Urothelium cell line (cell line): ENCODE measurements at places on chromosomes 1 and 21.

GRCh38 chr1:95126846-95127245, 9.7 kb downstream of the TLCD4 start:
- no peak for DNase-seq

DNA sequence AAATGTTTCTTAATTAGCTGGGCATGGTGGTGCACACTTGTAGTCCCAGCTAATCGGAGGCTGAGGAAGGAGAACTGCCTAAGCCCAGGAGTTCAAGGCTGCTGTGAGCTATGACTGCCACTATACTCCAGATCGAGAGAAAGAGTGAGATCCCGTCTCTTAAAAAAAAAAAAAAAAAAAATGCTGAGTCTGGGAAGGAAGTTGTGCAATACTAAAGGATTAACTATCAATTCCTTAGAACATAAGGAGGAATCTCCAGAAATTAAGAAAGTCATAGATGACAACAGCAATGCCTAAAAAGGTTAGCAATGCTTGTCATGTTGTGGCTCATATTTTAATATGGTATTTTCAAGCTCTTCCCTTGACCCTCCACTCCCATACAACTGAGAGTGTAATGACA, 5.3 kb downstream of the LUZP1 start:
- no peak for DNase-seq

DNA sequence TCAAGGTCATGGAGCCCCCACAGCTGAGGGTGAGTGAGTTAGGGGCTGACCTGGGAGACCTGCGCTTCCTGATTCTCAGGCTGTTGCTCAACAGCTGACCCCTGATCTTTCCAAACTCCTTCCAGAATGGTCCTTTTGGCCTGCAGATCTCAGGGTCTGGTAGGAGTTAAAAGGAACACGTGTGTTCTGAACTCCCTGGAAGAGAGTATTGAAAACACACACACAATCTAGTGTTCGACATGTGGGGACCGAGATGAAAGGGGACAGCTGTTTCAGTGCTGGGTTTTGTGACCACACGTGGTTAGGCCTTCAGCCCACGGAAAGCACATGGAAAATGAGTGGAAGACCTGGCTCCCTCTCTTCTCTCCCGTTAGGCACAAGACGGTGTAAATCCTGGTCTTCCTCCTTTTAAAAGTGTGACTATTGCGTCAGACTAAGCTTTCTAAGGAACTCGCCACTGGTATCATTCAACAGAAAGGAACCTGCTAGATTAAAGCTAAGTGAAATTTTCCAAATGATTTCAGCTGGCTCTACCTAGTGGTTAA, 49.6 kb downstream of the RUNX1 start:
- DNase-seq: no peak

- DNase-seq: no peak
Observed at GRCh38 chr1:97758541-97759057, 162.2 kb downstream of the DPYD start.

DNA sequence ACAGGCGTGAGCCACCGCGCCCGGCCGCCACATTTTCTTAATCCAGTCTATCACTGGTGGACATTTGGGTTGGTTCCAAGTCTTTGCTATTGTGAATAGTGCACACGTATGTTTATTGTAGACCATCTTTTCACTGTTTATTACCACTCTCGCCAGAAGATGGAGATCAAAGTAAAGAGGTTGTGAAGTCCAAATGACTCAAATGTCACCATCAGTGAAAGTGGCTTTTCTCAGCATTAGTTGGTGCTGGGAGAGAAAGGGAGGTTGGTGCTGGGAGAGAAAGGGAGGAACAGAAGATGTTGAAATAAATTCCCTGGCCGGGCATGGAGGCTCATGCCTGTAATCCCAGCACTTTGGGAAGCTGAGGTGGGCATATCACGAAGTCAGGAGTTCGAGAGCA, 10.4 kb upstream of the UHMK1 start:
- no peak for DNase-seq

DNA sequence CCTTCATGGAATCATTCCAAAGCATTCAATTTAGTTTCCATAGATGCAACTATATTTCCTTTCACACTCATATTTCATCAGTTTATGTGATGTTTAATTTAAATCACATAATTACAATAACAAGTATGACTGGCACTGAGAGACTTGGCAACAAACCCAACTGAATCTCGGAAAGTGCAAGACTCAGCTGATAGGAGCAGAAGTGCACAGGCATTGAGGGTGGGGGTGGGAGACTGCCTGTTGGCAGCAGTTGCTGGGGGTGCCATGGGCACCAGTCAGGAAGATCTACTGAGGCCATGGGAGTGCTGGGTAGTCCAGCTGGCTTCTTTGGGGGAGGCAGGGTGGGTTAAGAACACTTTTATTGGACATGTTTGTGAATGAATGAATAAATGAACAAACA, 10.4 kb upstream of the HMGB4 start:
- DNase-seq: no peak

DNA sequence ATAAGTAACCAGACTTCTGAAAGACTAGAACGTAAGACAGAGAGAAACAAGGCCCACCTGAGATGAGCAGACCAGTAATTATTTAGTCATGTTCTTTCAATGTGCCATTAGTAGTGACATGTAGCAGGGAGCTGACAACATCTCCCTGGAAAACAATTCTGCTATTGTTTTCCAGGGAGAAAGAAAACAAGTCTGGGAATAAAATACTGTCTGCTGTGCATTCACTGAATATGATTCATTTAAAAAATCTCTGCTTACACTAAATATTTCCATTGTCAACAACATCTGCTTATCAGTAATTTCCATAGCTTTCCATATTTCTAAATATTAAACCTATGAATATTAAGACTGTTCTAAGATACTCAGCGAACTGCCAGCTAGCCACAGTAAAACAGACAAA, 80.0 kb downstream of the VCAM1 start:
- peak; percentile 12 for DNase-seq

GRCh38 chr1:23177438-23178380, 9.1 kb upstream of the LUZP1 start:
- DNase-seq: peak; percentile 81

GRCh38 chr1:116569776-116570357, 959 bp downstream of the CD58 start:
- DNase-seq: peak; percentile 50

DNA sequence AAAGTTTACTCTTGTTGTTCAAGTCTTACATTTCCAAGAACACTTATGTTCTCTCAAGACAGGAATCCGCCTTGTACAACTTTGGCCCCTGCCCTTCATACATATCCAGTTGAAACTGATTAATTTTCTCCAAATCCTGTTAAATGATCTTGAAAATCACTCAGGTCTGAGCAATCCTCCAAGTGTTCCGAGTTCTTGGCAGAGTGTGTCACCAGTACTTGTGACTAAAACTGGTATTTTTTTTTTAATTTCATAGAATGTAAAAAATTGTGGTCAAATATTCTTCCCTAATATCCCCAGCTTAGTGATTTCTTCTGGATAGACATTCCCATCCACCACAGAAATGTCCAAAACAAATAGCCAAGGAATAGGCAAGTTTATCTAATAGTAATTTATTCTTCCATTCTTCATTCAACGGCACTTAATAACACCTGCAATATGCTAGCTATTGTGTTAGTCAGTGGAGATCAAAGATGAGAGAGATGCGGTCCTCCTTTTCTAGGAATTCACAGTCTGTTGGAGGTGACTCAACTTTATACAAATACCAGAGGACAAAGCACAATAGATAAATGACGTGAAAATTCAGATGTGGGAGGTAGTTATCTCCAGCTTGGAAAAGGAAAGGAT, 71.4 kb downstream of the DIRAS3 start:
- peak; percentile 63 for DNase-seq

DNA sequence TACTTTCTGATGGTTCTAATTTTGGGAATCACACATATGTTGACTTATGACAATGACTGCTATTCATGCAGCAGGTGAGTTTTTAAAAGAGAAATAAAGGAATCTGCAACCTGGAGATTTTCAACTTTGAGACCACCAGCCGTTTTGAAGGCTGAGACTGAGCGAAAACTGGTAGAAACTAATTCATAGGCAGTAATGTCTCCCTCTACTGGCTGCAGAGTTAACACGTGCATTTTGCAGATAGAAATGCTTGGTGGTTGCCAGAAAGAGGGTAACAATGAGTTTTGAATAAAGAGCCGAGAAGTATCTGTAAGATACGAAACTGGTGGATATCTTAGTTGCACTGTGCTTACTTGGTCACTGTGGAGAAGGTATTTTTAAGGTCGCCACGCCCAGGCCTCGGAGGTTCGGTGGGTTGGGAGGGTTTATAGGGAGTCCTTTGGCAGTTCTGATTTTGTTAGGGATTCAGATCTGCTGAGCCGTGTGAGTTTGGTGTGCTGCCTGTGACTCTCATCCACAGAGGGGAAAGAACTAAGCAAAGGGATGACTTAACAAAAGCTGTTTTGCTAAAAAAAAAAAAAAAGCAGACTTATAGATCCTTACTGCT, 83.0 kb downstream of the RYR2 start:
- DNase-seq: peak; percentile 21

DNA sequence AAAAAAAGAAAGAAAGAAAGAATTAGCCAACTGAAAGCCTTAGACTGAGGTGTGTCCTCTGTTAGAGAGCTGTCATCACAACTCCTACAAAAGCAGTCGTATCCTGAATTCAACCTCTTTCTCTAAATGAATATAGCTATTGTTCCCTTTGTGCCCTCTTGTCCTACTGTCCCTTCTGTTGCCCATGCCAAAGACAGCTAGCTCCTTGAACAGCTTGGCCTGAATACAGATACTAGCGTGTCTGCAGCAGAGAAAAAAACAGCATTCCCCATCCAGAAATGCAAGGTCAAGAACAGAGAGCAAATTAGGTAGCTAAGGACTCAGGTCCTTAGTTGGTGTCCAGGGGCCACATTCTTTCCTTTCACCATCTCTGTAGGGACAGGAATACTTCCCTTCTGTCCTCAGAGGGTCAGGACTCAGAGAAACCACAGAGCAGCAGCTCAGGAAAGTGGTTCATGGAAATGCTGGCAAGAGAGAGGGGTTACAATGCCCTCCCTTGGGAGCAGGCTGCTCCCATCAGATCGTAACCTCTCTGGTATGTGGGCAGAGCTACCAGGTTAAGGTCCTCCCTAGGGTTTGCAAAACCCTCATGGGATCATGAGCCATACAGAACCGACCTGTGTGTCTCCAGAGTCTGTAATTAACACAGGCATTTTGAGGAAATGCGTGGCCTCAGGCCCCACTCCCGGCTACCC, 1.8 kb upstream of the ZBTB48 start:
- no peak for DNase-seq

- DNase-seq: peak; percentile 57
Observed at GRCh38 chr1:243598433-243598832, 251.6 kb downstream of the AKT3 start.

- DNase-seq: no peak
Observed at GRCh38 chr1:45236136-45236535, 29.7 kb upstream of the ZSWIM5 start.

GRCh38 chr21:32207406-32207716, 71.5 kb downstream of the MIS18A start:
- DNase-seq: no peak

GRCh38 chr1:20037877-20038276, 32.1 kb upstream of the PLA2G5 start:
- no peak for DNase-seq

GRCh38 chr1:172680733-172681275, 21.9 kb downstream of the FASLG start:
- no peak for DNase-seq

GRCh38 chr1:109901524-109902145, 9.0 kb upstream of the CSF1 start:
- DNase-seq: peak; percentile 60

- no peak for DNase-seq
Observed at GRCh38 chr1:52677076-52677806, 20.9 kb downstream of the COA7 start.

- peak; percentile 28 for DNase-seq
Observed at GRCh38 chr1:78005755-78006154, 1.0 kb downstream of the DNAJB4 start.

- peak; percentile 48 for DNase-seq
Observed at GRCh38 chr1:240797050-240797449, 185.1 kb upstream of the GREM2 start.

DNA sequence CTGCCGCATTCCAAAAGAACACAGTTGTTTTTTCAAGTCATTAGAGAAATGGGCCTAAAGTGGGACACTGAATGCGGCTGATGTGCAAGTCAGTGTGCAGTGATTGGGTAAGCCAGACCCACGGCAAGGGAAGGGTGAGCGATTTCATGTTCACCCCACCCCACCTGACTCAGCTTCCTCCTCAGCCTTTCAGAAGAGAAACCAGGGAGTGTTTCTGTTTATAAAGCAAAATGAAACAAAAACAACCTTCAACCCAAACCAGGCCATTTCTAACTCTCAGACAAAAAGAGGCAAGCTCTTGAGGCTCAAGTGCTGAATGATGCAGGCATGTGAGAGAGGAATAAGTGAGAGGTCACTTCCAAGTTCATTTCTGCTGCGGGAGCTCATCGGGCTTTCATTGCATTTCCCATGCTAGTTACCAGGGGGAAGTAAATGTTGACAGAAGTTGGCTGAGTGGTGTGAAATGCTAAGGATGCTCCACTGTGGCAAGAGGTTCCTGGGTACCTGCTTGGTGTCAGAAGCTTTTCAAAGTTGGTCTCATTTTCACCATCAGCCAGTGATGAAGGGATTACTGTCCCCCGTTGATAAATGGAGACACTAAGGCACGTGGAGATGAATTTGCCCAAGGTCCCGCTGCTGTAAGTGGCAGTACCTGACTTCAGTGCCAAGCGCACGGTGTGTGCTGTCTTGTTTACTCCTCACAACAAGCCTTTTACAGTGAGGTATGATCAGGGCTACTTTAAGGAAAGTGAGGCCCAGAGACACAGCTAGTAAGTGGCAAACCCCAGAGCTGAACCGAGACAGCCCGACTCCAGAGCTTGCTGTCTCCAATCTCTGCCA, 29.1 kb downstream of the STPG1 start:
- no peak for DNase-seq

GRCh38 chr1:117695796-117696490, 90.1 kb downstream of the TENT5C start:
- DNase-seq: no peak

GRCh38 chr1:181135437-181135731, 46.9 kb downstream of the IER5 start:
- peak; percentile 49 for DNase-seq

- DNase-seq: no peak
Observed at GRCh38 chr1:236130372-236130771, 12.0 kb upstream of the GPR137B start.

- DNase-seq: no peak
Observed at GRCh38 chr1:166084613-166085012, 82.2 kb downstream of the FAM78B start.

DNA sequence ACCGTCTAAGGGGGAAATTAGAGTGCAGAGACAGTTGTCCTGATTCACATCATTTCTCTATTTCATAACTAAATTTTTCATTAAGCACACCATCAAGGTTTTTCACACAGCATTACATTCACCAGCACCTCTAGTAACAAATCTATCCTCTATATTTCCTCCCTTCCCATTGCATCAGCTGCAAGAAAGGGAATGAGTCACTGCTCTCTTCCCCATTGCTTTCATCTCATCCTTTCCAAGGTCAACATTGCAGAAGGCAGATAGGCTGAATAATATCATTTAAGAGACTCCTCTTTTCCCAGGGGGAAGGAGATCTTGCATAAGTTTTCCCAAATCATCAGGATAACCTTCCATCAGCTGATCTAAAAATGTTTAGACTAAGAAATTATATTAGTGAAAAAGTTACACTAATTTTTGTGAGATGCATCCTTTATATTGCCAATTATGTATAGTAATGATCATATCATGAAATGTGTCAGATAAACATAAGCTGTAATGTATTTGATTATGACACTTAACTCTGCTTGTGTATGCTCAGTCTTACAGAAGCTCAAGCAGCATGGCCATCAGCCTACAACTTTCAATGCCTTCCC, 4.3 kb downstream of the INTS7 start:
- peak; percentile 38 for DNase-seq
